ENCODE measurements at places on chromosomes 6 and 20. TPM values are rescaled to one million over a fixed set of nuclear protein-coding genes. Genes with fewer than 3 reads are reported as not detected.

MYLK4 gene
- 0.73 TPM for total RNA-seq

ECT2L gene
- total RNA-seq, result not detected

PNLDC1 gene
- total RNA-seq, result 0.73 TPM

CCN2 gene
- 10.8 TPM for total RNA-seq

SS18L1 gene
- 14.3 TPM for total RNA-seq

CNPY3 gene
- 19.7 TPM for total RNA-seq

SLC32A1 gene
- not detected for total RNA-seq

BPIFB6 gene
- not detected for total RNA-seq

MROH8 gene
- 0.59 TPM for total RNA-seq

NOL4L gene
- total RNA-seq, result 4.0 TPM

EPB41L1 gene
- total RNA-seq, result 13.2 TPM

SLC44A4 gene
- total RNA-seq, result not detected

RBBP8NL gene
- not detected for total RNA-seq

SAPCD1 gene
- total RNA-seq, result 1.1 TPM

DLK2 gene
- total RNA-seq, result not detected

GPX5 gene
- total RNA-seq, result not detected

ACTL10 gene
- total RNA-seq, result 3.9 TPM

EDN1 gene
- total RNA-seq, result under 0.01 TPM

TMEM200A gene
- 4.1 TPM for total RNA-seq

ADGB gene
- total RNA-seq, result not detected

PTCHD4 gene
- total RNA-seq, result 5.5 TPM

SLC22A3 gene
- total RNA-seq, result 0.59 TPM

NKAPL gene
- 1.6 TPM for total RNA-seq

POM121L2 gene
- not detected for total RNA-seq

OR2H1 gene
- total RNA-seq, result not detected

SYCP2 gene
- 0.37 TPM for total RNA-seq

COL9A3 gene
- 0.98 TPM for total RNA-seq

WFDC5 gene
- not detected for total RNA-seq

MAN1A1 gene
- 127 TPM for total RNA-seq

HLA-DRA gene
- total RNA-seq, result 0.73 TPM

LY6G6F gene
- not detected for total RNA-seq

MYB gene
- total RNA-seq, result under 0.01 TPM

DOK5 gene
- 5.3 TPM for total RNA-seq

KCNK17 gene
- total RNA-seq, result not detected

SNAP91 gene
- not detected for total RNA-seq

PPP1R16B gene
- total RNA-seq, result not detected

CDH4 gene
- under 0.01 TPM for total RNA-seq

TGM3 gene
- not detected for total RNA-seq

FBXO30 gene
- total RNA-seq, result 10.2 TPM

C6orf52 gene
- total RNA-seq, result 0.59 TPM

BNIP5 gene
- not detected for total RNA-seq

SNHG17 gene
- 8.1 TPM for total RNA-seq

TINAG gene
- total RNA-seq, result not detected

RIMS1 gene
- not detected for total RNA-seq

TSHZ2 gene
- total RNA-seq, result 6.8 TPM

SLCO4A1 gene
- 7.2 TPM for total RNA-seq

TSPO2 gene
- total RNA-seq, result not detected

SLC17A3 gene
- not detected for total RNA-seq

DCDC2 gene
- total RNA-seq, result under 0.01 TPM

GRM1 gene
- under 0.01 TPM for total RNA-seq

Data from subcutaneous preadipocyte (primary cell).